ENCODE measurements at places on chromosomes 7 and 10.

DNA sequence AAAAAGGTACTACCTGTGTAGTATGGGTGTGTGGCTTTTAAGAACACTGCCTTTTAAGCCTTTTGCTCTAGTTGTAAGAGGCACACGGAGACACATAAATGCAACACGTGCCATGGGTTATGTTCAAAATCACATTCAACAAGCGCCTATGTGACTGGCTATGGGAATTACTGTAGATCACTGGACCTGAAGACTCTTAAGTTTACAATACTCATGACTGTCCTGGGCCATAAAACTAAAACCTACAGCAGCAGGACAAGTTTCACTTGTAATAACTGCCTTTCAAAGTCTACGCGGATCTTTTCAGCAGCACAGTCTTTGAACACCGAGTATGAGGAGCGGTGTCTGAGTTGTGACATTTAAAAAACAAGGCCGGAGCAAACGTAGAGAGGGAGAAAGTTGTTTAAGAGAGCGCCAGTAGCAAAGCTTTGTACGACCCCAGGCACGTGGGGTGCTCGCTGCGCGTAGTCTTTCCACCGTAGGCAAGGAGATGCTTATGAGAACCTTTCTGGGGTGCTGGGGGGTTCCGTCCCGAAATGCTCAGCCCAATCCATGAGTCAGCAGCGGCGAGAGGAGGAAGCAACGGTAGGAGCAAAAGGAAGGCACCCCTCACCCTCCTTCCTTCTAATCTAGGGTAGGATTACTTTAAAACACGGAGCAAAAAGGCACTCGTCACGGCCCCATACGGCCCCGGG lies 662 bp downstream of the DNAJC2 start:
- DNase-seq = no peak

DNA sequence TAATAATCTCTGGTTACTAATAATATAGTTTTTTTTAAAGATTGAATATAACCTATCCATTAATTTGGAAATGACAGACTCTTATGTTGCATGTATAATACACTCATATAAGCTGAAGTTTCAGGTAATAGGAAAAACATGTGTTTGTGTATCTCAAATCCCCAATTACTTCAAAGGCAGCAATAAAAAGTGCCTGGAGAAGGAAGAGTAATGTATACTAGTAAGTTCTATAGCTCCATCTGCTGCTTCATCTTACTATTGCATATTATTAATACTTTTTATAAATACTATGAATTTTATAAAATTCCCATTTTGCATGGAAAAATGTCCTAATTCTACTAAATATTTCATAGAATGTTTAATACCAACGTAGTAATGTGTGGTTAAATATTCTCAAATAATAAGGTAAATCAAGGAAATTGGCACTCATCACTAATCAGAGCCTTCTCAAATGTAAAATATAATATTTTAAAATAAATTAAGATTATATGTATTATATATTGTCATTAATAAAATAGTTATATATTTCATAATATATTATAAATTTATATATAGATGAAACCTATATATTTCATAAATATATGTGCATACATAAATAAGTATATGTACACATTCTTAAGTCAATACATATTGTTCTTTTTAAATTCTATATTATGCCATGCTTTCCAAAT lies 311.9 kb downstream of the HGF start:
- no peak for DNase-seq

DNA sequence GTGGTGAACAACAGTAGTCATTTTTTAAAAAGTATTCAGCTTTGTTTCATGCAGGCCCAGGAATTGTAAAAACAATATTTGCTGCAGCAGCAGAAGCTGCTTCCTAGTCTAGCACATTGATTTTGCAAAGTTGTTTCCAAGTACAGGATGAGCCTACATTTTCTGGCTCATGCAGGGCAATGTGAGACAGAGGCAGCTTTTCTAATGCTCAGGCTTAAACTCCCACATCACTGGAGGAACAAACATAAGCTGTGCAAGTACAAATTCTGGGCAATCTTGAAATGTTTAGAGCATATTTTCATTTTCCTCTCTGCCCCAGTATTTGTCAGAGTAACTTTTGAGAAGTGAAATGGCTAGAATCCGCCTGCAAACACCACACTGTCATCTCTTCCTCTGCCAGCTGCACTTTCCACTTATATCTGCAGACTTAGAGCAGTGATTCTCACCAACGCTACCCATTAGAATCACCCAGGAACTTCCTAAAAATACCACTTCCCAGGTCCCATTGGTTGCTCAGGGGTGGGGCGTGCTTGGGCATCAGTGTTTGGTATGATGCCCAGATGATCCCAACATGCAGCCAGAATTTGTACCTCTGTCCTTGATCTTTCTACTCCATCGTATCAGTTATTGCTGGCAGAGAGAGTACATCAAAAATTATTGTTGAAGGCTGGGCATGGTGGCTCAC lies 304.1 kb upstream of the LRGUK start:
- no peak for DNase-seq

GRCh38 chr7:106358103-106358663 lies 73.4 kb upstream of the NAMPT start:
- DNase-seq = no peak

- no peak for DNase-seq
These were observed 112.3 kb downstream of the JCAD start for GRCh38 chr10:29946953-29947700.
